Parietal lobe (tissue), 2 donors: ENCODE measurements at places on chromosomes 5 and 9. TPM values are rescaled to one million over a fixed set of nuclear protein-coding genes. Genes with fewer than 3 reads are reported as not detected.

Gene SPATA6L
- 13.8 TPM for total RNA-seq

Gene PCYOX1L
- total RNA-seq, result 13.1 TPM

Gene SUSD3
- total RNA-seq, result 1.3 TPM

Gene ERGIC1
- 54.1 TPM for total RNA-seq

Gene NKD2
- total RNA-seq, result 4.1 TPM

Gene OR13J1
- not detected for total RNA-seq

Gene PCDHA10
- 42.3 TPM for total RNA-seq

Gene ENC1
- total RNA-seq, result 2,270 TPM

Gene TLR4
- total RNA-seq, result 4.1 TPM

Gene ARSI
- total RNA-seq, result not detected

Gene DDX4
- 0.31 TPM for total RNA-seq

Gene ZFP37
- 30.7 TPM for total RNA-seq

Gene ADAMTS2
- total RNA-seq, result 1.9 TPM

Gene ZNF883
- 75.4 TPM for total RNA-seq

Gene RRAGA
- total RNA-seq, result 53.2 TPM

Gene ABCA1
- total RNA-seq, result 41.6 TPM
